ENCODE measurements at places on chromosomes 6 and 20.

- peak; percentile 98 for ATAC-seq
Observed at GRCh38 chr20:1632178-1632577, 12.4 kb upstream of the SIRPB1 start.

DNA sequence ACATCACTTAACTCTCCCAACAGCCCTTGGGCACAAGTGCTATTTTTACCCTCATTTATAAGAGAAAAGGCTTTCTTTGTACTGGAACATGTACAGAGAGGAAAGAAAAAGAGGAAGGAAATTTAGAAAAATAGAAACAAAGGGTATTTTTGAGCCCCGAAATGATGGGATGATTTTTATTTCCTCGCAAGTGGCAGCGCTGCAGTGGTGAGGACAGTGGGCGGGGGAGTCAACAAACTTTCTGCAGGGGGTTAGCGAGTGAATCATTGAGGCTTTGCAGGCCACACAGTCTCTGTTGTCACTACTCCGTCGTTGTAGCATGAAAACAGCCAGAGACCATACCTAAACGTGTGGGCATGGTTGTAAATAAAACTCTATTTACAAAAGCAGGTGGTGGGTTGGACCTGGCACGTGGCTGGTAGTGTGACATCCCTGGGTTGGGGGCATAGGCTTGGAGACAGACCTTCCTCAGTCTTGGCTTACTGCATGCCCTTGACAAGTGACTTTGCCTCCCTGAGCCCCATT, 25.5 kb upstream of the OCSTAMP start:
- no peak for ATAC-seq

DNA sequence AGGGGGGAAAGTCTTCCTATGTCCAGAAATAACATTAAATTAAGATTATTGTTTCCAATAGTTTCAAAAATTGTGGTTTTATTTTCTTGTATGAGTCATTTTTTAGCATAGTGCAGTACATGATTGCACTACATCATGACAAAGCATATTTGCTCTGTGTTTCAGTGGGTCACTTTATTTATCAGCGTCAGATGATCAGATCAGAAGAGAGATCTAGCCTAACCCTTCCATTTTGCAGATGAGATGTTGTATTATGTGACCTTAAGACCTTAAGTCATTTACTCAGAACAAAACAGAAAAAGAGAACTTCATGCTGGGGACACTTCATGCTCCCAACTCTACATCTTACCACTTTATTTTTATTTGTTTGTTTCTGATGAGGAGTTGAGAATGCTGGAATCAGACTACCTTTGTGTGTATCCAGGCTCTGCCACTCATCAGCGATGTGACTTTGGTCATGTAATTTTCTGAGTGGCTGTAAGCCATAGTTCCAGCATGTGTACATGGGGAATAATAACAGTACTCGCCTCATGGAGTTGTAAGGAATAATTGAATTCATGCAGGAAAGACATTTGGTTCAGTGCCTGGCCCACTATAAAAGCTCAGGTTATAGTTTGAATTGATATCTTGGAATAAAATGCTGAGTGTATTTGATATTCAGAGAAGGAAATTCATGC, 13.5 kb downstream of the EYA4 start:
- no peak for ATAC-seq

GRCh38 chr6:24574809-24575208, 71.2 kb downstream of the KIAA0319 start:
- no peak for ATAC-seq

GRCh38 chr20:32558526-32558925, 26.6 kb downstream of the NOL4L start:
- no peak for ATAC-seq

- no peak for ATAC-seq
Observed at GRCh38 chr20:23231561-23232218, 118.9 kb upstream of the NXT1 start.

- no peak for ATAC-seq
Observed at GRCh38 chr6:143000811-143001210, 55.8 kb upstream of the HIVEP2 start.

DNA sequence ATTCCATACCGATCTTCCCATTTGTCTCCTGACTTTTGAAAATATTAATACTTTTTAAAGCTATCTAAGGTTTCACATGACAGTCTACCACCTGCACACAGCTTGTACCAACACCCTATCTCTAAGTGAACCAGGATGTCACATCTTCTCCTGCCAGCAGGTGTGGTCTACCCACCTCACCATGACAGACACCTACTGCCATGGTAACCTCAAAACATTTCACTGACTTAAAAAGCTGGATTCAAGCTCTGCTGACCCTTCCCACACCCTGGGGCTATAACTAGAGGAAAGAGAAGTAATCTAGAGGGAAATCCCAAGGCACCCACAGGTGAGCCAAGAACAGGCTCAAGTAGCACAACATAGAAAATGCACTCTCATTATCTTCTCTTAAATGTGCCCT, 1.2 kb downstream of the SLC17A3 start:
- no peak for ATAC-seq

GRCh38 chr20:60298647-60299046, 340.4 kb downstream of the CDH26 start:
- ATAC-seq: no peak

GRCh38 chr6:139695361-139695760, 320.9 kb upstream of the CITED2 start:
- ATAC-seq: no peak

GRCh38 chr6:39156801-39157200, 41.8 kb upstream of the SAYSD1 start:
- no peak for ATAC-seq

- ATAC-seq: no peak
Observed at GRCh38 chr6:139240161-139241010, 51.4 kb downstream of the TXLNB start.

DNA sequence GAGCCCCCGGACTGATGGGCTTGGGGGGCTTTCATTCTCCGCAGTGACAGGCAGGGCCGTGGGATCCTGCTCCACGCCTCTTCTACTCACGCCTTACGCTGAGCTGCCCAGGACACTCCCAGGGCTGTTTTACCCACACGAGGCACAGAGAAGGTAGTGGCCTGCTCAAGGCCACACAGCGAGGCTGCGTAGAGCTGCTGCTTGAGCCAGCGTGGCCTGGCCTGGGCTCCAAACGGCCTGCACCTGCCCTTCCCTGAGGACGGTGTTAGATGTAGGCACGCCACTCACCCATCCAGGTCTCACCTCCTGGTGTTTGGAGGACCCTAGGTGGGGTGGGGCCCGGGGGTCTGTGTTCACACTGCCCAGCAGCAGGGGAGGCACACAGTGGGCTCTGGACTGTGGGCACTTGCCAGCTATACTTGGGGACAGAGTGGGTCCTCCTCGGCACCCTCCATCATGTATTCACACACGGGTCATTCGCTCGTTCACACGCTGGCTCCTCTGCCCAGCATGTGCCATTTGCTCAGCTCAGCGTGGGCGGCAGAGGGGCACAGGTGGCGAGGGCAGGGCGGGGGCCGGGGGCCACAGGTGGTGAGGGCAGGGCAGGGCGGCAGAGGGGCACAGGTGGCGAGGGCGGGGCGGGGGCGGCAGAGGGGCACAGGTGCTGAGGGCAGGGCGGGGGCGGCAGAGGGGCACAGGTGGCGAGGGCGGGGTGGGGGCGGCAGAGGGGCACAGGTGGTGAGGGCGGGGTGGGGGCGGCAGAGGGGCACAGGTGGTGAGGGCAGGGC, 18.4 kb upstream of the RBBP8NL start:
- no peak for ATAC-seq
